Right atrium auricular region (tissue), 2 donors: ENCODE measurements at places on chromosomes 1 and 21.

GRCh38 chr1:110187139-110187890 lies 22.8 kb upstream of the KCNC4 start:
- DNase-seq, result no peak

GRCh38 chr21:46131838-46132651 lies 23.3 kb downstream of the FTCD start:
- DNase-seq, result no peak

GRCh38 chr1:63843010-63843409 lies 69.2 kb downstream of the ROR1 start:
- no peak for DNase-seq

GRCh38 chr1:6819246-6820040 lies 34.2 kb downstream of the CAMTA1 start:
- no peak for DNase-seq

DNA sequence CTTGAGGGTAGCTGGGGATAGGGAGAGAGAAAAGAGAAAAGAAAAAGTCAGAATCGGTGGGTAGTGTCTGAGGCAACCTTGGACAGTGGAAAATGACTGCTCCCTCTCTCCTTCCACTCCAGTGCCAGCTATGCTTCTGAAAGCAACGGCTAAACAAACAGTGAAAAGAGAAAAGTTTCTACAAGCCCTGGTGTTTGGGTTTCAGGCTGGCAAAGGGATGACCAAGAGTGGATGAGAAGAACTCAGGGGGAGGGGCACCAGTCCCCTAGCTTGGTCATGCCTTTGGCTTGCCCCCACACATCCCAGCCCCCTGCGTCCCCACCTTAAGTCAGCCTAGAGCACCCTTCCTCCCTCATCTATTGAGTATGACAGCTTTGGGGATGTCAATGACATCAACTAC lies 8.6 kb downstream of the IL22RA1 start:
- no peak for DNase-seq

GRCh38 chr1:184980726-184981125 lies 6.4 kb upstream of the NIBAN1 start:
- DNase-seq, result no peak

DNA sequence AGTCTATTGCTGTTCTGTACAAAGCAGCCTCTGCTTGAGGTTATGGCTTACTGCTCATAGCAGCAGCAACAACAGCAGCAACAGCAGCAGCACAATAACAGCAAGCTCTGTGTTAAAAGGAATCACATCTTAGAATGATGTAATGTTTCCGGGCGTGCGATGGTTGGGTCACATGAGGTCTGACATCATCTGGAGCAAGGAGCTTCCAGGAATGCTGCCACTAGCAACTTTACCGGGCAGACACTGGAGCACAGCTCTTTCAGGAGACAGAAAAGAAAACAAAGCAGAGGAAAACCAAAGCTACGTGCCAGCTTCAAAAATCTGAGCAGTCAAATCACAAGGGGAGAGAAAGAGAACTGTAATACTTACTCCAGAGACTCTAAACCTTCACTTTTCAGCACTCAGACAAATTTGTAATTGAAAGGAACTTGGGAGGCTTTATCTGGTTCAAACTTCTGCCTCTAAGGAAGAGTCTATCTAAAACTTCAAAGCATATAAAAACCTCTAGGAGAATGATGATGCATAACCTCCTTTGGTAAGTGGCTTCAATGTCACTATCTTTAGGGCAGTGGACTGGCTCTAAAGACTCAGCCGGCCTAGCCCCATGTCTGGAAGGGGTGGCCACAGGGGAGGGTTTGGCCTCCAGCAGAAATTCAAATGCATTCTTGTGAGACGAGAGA lies 28.3 kb upstream of the RAB3GAP2 start:
- peak; percentile 94 for DNase-seq

- no peak for DNase-seq
Measured at GRCh38 chr1:70828177-70828576, 219.4 kb downstream of the PTGER3 start.

- DNase-seq, result no peak
Measured at GRCh38 chr1:228178737-228179684, 13.4 kb downstream of the IBA57 start.

GRCh38 chr1:171160639-171161354 lies 24.3 kb upstream of the FMO2 start:
- no peak for DNase-seq

DNA sequence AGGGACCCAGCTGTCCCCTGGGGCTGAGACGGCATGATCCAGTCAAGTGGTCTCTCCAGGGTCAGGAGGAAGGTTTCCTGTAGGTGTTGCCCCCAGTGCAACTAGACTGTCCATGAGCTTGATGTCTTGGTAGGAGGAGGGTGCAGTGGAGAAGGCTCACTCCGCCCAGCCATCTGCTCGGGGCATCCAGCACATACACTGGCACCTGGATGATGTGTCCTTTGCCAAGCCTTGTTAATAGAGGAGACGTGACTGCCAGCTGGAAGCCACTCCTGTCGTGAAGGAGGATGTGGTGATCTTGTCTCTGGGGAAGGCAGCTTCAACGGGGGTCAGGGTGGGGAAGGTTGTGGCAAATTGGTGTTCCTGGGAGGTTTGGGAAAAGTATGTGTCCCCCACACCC lies 6.2 kb downstream of the DISP3 start:
- DNase-seq, result no peak

GRCh38 chr1:26574719-26575251 lies 45.2 kb downstream of the RPS6KA1 start:
- DNase-seq, result no peak

DNA sequence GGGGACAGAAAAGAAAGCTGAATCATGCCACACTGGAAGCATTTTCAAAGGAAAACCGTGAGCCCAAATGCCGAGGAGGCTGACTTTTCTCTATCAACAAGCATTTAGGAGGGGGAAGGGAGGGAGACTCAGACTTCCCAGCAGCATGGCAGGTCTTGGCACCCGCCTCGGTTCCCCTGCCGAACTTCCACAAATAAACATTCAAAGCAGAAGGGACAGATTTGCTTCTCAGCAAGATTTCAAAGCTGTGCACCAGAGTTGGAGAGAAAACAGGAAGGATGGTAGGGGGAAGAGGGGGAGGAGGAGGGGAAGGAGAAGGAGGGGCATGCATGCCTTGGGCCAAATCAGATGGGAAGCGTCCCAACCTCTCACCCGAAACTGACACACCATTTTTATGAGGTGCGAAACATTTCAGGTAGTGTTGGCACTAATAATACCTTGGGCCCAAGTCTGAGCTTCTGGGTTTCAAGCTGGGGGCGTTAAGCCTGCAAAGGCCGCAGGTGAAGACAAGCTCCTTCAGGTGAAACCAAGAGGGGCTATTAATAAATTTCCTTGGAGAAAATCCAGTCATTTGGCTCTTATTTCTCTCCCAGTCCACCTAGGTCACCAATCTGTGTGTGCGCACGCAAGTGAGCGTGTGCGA lies 26.4 kb downstream of the ABCA4 start:
- DNase-seq, result peak; percentile 88

DNA sequence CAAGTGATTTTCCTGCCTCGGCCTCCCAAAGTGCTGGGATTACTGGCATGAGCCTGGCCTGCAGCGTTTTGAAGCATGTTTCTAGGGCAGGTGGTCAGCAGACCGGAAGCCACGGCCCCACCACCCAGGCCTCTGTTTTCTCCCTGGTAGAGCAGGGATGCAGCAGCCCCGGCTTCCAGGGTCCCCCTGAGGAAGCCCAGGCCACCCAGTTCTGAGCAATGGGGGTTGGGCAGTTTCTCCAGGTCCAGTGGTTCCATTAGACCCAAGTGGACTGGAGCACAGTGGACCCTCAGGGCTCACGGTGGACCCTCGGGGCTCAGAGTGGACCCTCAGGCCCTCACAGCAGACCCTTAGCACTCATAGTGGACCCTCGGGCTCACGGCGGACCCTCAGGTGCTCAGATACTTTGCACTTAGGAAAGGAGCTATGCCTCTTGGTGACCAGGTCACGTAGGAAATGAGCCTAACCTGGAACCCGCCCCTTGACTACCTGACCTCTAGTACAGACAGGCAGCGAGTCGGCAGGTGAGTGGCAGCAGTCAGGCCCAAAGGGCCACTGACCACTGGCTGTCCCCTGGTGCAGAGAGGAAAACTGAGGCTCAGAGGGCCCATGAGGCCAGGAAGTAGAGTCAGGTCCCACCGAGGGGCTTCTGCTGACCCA lies 4.6 kb upstream of the FNDC10 start:
- no peak for DNase-seq

- DNase-seq, result no peak
Measured at GRCh38 chr21:41815652-41816582, 49.1 kb upstream of the RIPK4 start.

- no peak for DNase-seq
Measured at GRCh38 chr1:162019446-162019845, 4.2 kb downstream of the OLFML2B start.

- no peak for DNase-seq
Measured at GRCh38 chr1:109584766-109585165, 34.6 kb downstream of the GNAT2 start.

GRCh38 chr1:112581586-112582192 lies 37.3 kb downstream of the ST7L start:
- no peak for DNase-seq
